HTR-8/SVneo (cell line): ENCODE measurements at places on chromosomes 7 and 10.

GRCh38 chr10:109880886-109881768 is 42.2 kb downstream of the XPNPEP1 start:
- no peak for DNase-seq

- DNase-seq = no peak
Measured at GRCh38 chr7:53101026-53101425, 65.6 kb downstream of the POM121L12 start.

- no peak for DNase-seq
Measured at GRCh38 chr10:111278266-111278665, 201.4 kb downstream of the ADRA2A start.

- no peak for DNase-seq
Measured at GRCh38 chr10:47379445-47379785, 4.7 kb downstream of the ZNF488 start.

GRCh38 chr7:10798044-10798443 is 175.6 kb upstream of the PHF14 start:
- DNase-seq = no peak

GRCh38 chr10:76318211-76318610 is 886.8 kb downstream of the LRMDA start:
- DNase-seq = no peak
